ENCODE measurements at places on chromosomes 1 and 21. TPM values are rescaled to one million over a fixed set of nuclear protein-coding genes. Genes with fewer than 3 reads are reported as not detected.

NGF gene
- 2.6 TPM for polyA plus RNA-seq

IGSF3 gene
- polyA plus RNA-seq = 31.0 TPM

- DNase-seq = no peak
Measured at GRCh38 chr1:6401673-6402072, 8.1 kb upstream of the ACOT7 start.

- no peak for DNase-seq
Measured at GRCh38 chr1:42684139-42684538, 1.9 kb downstream of the YBX1 start.

GRCh38 chr1:114353262-114353661 lies 157.7 kb downstream of the TRIM33 start:
- DNase-seq = no peak

GRCh38 chr1:23577056-23578004 lies 18.0 kb upstream of the ID3 start:
- DNase-seq = no peak

GRCh38 chr1:152880316-152880715 lies 2.2 kb downstream of the SMCP start:
- DNase-seq = no peak
